Activated CD4-positive, alpha-beta T cell treated with anti-CD3 and anti-CD28 coated beads, Interleukin-2, amount 50 U/mL, for 4 hours (primary cell): ENCODE measurements at places on chromosomes 16 and 17.

- no peak for DNase-seq
Measured at GRCh38 chr17:50364715-50365114, 8.3 kb downstream of the MRPL27 start.

DNA sequence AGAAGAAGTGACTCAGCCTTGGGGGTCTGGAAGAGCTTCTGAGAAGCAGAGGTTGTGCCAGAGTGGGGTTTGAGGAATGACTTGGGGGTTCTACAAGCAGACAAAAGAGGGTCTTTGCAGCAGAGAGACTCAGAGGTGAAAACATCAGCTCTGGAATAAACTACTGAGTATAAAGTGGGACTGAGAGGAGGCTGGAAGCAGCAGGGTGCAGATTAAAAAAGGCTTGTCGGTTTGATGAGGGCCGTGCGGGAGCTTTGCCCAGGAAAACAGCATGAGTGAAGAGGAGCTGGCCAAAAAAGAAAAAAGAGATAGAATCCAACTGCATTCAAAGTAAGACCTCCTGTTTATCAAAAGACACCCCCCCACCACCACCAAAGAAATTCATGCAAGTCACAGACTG is 13.1 kb upstream of the ACE start:
- DNase-seq: no peak

- no peak for DNase-seq
Measured at GRCh38 chr16:73268366-73268993, 220.6 kb upstream of the ZFHX3 start.

- no peak for DNase-seq
Measured at GRCh38 chr17:55326030-55326429, 61.3 kb downstream of the HLF start.

DNA sequence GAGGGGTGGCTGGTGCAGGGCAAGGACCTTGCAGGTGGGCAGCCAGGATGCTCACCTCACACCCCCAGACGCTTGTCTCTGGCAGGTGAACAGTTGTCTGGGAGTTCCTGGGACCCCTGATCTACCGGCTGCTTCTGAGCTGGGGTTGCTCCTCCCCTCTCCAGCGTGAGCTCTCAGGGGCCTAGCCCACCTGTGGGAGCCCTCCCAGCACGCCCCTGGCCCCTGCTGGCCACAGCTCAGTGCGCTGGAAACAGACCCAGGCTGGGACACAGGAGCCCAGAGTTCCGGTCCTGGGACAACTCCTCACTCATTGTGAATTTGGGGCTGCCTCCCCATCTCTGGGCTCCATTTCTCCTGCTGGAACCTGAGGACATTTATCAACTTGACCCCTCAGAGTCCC is 30.3 kb downstream of the ARHGAP23 start:
- DNase-seq: no peak

DNA sequence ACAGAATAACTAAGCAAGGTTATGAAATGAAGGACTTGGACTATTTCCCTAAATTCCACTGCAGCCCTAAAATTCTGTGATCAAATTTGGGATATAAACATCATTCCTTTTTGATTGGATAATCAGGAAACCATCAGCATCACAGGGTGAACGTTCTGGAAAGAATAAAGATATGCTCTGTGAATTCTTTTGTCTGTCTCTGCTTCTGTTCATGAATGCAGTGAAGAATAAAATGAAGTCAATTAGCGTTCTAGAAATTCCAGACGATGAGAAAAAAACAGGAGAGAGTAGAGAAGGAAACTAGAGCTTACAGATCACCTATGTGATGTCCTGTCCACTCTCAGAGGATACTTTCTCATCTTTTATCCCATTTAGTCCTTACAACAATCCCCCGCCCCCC is 295.1 kb upstream of the SOX9 start:
- DNase-seq: no peak

DNA sequence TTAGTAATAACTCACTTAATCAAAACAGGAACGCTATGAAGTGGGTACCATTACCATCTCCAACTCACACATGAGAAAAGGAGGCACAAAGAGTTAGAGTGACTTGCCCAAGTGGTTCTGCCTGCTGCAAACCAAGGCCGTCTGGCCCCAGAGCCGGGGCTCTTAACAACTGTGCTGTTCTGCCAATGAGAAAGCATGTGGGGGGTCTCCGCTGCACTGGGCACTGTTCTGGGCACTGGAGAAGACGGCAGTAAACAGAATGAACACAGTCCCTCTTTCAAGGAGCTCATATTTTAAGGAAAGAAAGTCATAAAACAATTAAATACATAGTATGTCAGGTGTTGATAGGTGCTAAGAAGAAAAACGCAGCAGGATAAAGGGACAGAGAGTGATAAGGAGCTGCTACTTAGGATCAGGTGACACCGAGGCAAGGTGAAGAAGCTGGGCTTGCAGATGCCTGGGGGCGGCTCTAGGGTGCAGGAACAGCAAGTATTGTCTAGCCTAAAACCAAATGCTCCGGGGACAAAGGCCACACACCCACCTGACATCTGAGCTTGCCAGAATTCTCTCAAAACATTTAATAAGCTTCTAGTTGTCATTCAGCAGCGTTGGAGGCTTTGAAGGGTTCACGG is 6.5 kb downstream of the STX8 start:
- no peak for DNase-seq

DNA sequence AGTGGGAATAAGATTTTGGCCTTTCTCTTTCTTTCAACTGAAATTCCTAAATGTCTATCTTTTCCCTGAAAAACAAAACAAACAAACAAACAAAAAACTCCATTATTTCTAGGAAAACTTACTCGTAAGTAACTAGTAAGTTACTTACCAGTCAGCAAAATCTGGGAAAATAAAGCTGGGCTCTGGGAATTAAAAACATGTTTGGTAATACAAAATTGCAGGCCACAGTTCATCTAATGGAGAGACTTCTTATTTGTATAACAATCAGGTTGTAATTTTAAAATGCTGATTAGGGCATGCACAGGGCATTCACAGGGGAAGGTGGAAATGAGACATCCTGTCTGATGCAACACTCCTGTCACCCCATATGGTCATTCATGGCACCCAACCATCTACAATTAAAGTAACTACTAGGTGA is 3.8 kb upstream of the WIPI1 start:
- DNase-seq: no peak

GRCh38 chr16:8634991-8635736 is 13.7 kb downstream of the METTL22 start:
- DNase-seq: no peak

DNA sequence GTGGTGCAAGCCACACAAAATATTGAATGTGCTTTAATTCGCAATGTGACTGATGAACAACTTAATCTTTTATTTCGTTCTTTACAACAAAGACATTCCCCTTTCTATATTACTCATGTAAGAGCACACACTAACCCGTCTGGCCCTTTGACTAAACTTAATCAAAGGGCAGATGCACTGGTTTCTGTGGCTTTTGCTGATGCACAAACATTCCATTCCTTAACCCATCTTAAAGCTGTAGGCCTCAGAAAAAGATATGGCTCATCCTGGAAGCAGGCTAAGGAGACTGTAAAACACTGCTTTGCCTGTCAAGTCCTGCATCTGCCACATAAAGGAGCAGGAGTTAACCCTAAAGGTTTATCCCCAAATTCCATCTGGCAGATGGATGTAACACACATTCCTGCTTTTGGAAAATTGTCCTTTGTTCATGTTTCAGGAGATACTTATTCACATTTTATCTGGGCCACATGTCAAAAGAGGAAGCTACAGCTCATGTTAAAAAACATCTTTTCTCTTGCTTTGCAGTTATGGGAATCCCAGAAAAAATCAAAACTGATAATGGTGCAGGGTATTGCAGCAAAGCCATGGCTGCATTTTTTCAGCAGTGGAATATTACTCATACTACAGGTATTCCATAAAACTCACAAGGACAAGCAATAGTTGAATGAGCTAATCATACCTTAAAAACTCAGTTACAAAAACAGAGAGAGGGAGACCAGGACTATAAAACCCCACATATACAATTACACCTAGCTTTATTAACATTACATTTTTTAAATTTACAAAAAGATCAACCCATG is 137.2 kb downstream of the AHSP start:
- DNase-seq: no peak

DNA sequence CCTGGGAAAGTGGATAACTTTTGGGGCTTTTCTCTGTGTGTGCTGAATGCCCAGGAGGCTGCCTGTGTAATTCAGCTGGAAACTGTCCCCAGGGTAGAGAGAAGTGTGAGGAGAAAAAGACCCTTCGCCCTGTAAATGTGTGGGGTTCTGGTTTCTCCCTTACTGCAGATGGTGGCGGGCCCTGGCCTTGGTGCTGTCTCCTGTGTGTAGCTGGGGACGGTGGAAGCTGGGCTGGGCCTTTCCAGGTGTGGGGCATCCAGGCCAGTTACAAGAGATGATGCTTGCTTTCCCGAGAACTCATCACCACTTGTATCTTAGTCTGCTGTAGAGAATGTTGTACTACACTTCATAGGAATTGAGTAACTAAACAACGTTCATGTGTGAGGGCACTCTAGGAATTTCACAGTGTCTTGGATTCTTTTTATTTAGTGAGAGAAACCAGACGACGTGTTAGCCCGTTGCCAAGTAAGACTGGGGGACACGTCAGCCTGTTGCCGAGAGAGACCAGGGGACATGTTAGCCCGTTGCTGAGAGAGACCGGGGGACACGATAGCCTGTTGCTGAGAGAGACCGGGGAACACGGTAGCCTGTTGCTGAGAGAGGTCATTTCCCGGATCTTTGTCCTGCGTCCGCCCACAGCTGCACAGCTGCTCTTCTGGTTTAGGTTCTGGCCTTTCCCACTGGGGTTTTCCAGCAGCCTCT is 43.1 kb downstream of the TBCD start:
- DNase-seq: no peak

DNA sequence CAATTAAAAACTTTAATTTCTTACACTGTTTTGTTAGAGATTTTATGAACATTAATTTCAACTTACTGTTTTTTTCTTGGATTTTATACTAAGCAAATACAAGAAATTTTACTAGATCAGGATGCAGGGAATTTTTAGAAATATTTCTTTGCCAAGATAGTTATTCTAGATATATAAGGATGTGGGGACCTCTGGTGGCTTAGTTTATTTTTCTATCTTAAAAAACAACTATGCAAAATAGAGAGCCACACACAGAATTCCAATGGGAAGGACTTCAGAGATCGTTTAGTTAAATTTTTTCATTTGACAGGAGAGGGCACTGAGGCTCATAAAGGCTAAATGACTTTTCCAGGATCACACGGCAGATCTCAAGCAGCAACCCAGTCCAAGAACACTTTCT is 23.0 kb upstream of the CAPNS2 start:
- no peak for DNase-seq
